Fibroblast of skin of left biceps (primary cell): ENCODE measurements at places on chromosomes 11 and 22.

- DNase-seq: no peak
These were observed 76.2 kb downstream of the GALNT18 start for GRCh38 chr11:11545285-11546275.

- no peak for DNase-seq
These were observed 6.7 kb downstream of the KCNJ5 start for GRCh38 chr11:128897826-128898225.

- DNase-seq: no peak
These were observed 7.2 kb downstream of the POLD4 start for GRCh38 chr11:67345920-67346819.

GRCh38 chr11:34641456-34641855 lies 20.6 kb downstream of the EHF start:
- DNase-seq: no peak
